CD4-positive, alpha-beta T cell treated with Interleukin-12 subunit alpha and Interleukin-12 subunit beta, for 1 hour (primary cell): ENCODE measurements at places on chromosomes 6 and 20.

GRCh38 chr6:168612586-168612985 is 171.6 kb downstream of the SMOC2 start:
- DNase-seq: no peak

DNA sequence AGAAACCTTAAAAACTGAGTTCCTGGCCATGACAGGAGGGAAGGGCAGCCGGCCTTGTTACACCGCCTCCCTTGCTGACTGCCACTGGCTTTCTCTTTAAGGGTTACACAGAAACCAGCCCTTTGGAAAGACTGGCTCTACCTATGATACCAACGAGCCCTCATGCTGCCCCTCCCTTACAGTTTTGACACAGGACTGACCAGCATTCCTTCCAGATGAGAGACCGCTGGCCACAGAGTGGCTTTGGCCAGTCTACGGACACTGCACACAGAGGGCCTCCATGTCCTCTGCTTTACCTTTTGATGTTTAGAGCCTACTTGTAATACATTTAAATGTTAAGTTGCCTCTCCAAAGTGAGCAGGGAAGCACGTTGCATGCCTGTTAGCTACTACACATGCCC is 243.2 kb upstream of the GMDS start:
- DNase-seq: no peak

- no peak for DNase-seq
These were observed 82.7 kb downstream of the FARS2 start for GRCh38 chr6:5343998-5344397.

- DNase-seq: no peak
These were observed 34.9 kb upstream of the LOC128125822 start for GRCh38 chr6:63537201-63537958.

GRCh38 chr20:23311947-23312506 is 38.6 kb upstream of the NXT1 start:
- DNase-seq: no peak

GRCh38 chr20:10632721-10633509 is 40.9 kb downstream of the JAG1 start:
- no peak for DNase-seq

DNA sequence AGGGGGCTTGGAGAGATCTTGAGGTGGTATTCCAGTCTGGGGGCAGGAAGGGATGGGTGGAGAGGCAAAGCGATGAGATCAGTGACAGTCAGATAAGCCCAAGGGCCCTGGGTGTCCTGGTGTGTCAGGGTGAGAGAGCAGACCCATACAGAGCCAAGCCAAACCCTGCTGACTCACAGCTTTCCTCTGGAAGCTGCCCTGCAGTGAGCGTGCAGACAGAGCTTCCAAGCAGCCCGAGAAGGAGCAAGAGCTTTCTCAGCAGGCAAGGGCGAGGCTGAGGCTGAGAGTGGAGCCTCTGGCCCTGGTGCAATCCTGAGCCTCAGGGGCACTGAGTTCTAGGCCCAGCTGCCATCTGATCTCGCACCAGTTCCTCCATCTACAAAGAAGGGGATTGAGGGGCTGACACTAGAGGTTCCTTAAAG is 91.1 kb upstream of the HIVEP1 start:
- DNase-seq: no peak

DNA sequence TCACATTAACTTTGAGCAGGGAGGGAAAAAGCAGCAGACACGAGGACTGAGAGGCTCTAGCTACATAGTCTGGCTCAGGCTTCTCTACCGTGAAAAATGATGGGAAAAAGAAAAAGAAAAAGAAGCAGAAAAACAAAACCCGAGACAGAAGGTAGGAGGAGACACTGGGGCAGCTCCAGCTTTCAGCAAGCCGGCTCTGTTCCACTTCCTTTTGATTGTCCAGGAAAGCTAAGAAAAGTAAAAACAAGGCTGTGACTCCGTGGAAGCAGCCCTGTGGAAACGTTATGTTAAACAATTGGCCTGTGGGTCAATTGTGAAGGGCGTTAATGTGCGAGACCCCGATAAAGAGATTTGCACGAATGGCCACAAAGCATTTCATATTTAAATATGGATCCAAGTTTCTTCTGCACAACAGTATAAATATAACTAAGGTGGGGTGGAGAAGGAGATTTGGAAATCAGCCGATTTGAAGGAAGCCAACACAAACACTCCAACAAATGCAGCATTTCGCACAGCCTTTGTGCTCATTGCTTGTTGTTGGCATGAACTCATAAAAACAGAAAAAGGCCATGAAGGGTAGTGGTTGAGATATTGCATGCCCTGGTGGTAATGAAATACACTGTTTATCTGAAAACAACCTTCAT is 236.9 kb upstream of the JAG1 start:
- no peak for DNase-seq

- no peak for DNase-seq
These were observed 984 bp downstream of the TFAP2C start for GRCh38 chr20:56630086-56630493.

DNA sequence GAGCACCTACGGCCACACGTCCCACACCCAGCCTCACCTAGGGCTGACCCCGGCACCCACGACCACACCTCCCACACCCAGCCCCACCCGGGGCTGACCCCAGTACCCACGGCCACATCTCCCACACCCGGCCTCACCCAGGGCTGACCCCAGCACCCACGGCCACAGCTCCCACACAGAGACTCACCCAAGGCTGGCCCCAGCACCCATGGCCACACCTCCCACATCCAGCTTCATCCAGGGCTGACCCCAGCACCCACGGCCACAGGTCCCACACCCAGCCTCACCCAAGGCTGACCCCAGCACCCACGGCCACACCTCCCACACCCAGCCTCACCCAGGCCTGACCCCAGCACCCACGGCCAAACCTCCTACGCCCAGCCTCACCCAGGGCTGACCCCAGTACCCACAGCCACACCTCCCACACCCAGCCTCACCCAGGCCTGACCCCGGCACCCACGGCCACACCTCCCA is 36.7 kb downstream of the NINL start:
- no peak for DNase-seq

DNA sequence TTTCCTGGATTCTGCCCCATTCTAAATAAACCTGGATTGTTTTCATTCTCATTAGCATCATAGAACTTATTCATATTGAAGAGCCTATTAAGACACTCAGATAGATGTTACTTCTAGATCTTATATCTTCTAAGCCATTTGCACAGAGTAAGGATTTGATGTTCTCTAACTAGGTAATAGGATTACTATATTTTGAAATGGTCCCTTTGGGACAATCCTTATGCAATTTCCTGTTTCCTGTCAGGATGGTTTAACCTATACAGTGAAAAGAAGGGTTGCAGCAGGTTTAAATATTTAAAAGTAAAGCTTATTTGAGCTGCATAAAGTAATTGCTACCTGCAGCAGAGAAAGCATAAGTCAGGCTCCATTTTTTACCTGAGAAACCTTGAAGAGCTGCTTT is 860.1 kb downstream of the TFAP2A start:
- DNase-seq: no peak

- no peak for DNase-seq
These were observed 359.1 kb downstream of the QKI start for GRCh38 chr6:163773646-163774045.

GRCh38 chr6:37959061-37959460 is 139.5 kb downstream of the ZFAND3 start:
- no peak for DNase-seq

GRCh38 chr6:101588343-101588742 is 194.8 kb downstream of the GRIK2 start:
- DNase-seq: no peak

- no peak for DNase-seq
These were observed 90.8 kb downstream of the FAM50B start for GRCh38 chr6:3939964-3940363.

- no peak for DNase-seq
These were observed 14.8 kb upstream of the CD164 start for GRCh38 chr6:109397020-109397419.

GRCh38 chr20:21901470-21902275 is 196.2 kb downstream of the PAX1 start:
- no peak for DNase-seq

DNA sequence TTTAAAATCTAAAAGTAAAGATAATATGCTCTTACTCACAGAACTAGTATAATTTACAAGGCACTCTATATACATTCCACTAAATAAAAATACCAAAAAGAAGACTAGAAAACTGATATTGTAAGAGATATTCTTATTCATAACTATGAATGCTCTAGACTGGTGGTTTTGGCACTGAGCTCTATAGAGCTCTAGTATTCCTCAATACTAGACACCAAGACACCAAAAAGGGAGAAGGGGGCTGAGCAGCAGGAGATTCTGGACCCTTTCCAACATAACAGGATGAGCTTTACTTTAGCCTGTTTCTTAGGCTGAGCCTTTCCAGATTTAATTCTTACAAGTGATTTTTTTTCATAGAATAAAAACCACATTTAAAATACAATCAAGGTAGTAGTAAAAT is 173.6 kb downstream of the COL21A1 start:
- no peak for DNase-seq

- no peak for DNase-seq
These were observed 72.6 kb downstream of the C6orf52 start for GRCh38 chr6:10621847-10622246.

DNA sequence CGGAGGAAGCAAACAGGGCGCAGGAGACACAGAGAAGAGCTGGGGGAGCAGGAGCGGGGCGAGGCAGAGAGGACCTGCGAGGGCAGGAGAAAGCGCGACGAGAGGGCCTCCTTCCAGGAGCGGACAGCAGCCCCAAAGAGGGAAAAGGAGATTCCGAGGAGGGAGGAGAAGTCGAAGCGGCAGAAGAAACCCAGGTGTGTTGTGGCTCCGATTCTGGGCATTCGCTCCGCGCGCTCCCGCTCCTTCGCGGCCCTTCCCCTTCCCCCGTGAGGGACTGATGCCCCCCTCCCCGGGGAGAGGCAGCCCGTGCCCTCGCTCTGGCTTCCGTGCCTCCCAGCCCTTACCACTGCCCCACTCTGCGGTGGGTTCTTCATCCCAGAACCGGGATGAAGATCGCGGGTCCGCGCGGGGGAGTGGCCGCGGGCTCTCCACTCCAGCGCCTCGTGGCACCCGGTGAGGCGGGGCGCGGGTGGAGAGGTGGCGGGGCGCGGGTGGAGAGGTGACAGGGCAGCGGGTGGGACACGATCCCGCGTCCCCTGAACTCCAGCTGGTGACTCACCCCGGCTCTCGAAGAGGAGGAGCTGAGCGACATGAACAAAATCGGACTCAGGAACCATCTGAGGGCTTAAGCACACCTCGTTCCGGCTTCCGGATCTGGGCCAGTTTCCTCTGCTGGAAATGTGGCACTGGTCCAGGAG is 22.4 kb downstream of the TMC2 start:
- no peak for DNase-seq

- no peak for DNase-seq
These were observed 48.0 kb upstream of the BCAS1 start for GRCh38 chr20:54118220-54119001.

GRCh38 chr20:50810842-50811241 is 16.0 kb downstream of the BCAS4 start:
- DNase-seq: no peak

DNA sequence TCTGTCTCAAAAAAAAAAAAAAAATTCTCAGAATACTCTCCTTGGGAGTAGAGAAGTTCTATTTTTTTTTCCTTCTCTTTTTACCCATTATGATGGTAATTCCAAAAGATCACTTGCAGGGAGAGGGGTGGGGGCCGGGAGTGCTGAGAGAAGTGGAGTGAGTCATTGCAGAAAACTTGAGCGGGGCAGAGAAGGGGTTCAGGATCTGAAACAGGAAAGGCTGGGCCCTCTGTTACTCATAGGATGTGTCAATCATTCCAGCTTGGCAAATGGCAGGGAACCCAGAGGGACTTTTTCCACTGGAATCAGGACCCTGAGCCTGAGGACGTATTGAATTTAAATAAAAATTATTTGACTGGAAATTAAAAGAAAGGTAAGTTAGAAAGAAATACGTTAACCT is 111.4 kb upstream of the ARMC2 start:
- no peak for DNase-seq

GRCh38 chr6:117396228-117396627 is 29.5 kb downstream of the ROS1 start:
- DNase-seq: no peak
